NCI-H510A (cell line): ENCODE measurements at places on chromosomes 2 and 18.

GRCh38 chr2:54524226-54524991, 68.3 kb downstream of the SPTBN1 start:
- no peak for DNase-seq

DNA sequence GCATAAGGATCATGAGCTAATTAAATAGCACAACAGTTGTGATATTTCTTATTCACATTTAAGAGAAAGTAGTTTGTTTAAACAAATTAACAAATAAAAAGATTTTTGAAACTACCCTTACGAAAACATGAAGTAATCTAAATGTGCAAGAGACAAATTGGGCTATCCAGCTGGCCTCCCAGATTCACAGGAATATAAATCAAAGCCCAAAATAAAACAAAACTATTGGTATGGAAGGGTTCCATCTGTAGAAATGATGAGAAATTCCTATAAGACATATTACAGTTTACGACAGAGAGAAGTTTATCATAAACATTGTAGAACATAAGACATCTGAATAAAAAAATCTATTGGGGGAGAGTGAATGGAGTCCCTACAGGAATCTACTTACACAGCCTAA, 1125.1 kb downstream of the TDRD15 start:
- no peak for DNase-seq

DNA sequence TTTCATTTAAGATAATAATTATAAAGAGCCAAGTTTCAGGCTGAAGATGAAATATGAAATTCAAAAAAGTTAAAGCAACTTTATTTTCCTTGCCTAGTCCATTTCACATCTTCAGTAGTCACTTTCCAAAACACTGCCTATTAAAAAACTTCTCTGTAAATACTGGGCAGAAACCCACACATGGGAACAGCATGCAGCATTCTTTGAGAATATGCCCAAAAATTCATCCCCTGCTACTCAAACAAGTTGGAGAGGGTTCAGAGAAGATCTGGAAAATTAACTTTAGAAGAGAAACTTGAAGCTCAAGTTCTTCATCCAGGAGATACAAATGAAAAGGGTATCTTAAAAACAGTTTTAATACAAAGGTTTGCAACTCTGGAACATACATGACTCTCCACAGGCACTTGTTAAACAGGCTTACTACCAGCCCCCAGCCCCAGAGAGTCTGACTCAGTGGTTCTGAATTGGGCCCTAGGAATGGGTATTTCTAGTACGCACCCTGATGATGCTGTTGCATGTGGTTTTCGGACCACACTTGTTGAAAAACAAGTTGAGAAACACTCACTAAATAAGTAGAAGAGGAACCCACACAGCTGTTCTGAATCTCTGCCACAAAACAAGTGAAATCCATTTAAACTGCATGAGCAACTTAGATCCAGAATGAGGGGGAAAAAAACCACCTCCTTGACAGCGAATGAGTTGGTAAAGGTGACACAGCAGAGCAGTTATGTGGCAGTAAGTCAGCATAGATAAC, 329.1 kb downstream of the SATB2 start:
- no peak for DNase-seq

- DNase-seq: peak; percentile 60
Observed at GRCh38 chr18:37508207-37508606, 57.4 kb downstream of the CELF4 start.

- DNase-seq: peak; percentile 83
Observed at GRCh38 chr18:37484983-37485834, 80.4 kb downstream of the CELF4 start.

GRCh38 chr2:171703574-171704347, 16.5 kb downstream of the DYNC1I2 start:
- no peak for DNase-seq

- DNase-seq: no peak
Observed at GRCh38 chr2:48114256-48114655, 208.0 kb upstream of the FBXO11 start.

GRCh38 chr2:86441882-86442641, 891 bp downstream of the KDM3A start:
- DNase-seq: peak; percentile 35

DNA sequence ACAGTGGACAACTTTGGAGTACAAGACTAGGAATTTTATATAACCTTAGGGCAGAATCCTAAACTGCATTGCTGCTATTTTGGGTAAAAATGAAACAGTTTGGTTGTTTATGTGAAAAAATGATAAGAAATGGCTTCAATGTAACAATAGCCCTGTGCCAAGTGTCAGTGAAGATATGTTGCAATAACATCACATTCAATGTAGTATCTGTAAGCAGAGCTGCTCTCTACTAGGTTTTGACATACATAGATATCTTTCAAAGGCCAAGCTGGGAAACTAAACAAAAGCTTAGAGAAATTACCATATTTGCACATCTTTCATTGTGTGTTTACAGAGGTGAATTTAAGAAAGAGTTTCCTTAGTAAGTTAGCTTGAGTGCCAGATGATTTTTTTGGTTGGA, 135.0 kb upstream of the DOK6 start:
- no peak for DNase-seq

- no peak for DNase-seq
Observed at GRCh38 chr2:228253752-228254151, 72.3 kb upstream of the SPHKAP start.

DNA sequence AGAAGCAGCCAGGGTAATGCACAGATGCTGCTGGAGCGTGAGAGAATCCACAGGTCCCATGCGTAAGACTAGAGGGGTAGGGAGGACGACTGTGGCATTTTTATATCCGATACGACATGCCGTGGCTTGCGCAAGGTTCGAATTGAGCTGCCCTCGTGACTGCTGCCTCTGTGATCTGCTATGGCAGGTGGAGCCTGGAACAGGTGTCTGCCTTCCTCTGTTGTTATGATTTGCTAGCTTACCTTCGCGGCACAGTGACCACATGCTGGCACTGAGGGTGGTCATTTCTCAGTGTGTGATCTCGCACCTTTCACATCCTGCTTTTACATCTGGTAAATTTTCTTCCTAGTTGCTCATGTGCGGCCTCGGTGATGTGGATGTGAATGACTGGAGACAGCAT, 240.2 kb downstream of the ALPK2 start:
- DNase-seq: no peak

DNA sequence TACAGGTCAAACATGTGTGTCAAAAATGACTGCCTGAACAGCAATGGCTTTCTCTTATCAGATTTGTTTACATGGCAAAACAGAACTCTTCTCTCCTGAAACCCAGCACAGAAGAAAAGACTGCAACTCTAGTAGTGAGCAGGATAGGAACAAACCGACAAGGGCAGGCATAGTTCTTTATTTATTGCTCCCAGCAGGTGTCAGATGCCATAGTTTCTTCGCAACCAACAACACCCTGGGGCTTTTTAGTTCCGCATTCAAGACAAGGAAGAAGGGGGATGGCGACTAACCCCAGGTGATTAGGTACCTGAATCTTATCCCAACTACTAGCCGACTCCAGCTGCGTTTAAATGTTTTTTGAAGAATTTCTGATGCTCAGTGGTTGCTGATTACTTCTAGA, 367.5 kb upstream of the FIGN start:
- DNase-seq: no peak

GRCh38 chr2:139237023-139237422, 456.8 kb upstream of the NXPH2 start:
- DNase-seq: no peak

GRCh38 chr2:237673130-237674001, 46.0 kb downstream of the LRRFIP1 start:
- DNase-seq: peak; percentile 74

- no peak for DNase-seq
Observed at GRCh38 chr2:10546975-10547391, 98.9 kb upstream of the ODC1 start.

GRCh38 chr2:241309684-241310117, 5.8 kb downstream of the HDLBP start:
- DNase-seq: no peak

GRCh38 chr2:1752751-1753150, 8.4 kb upstream of the PXDN start:
- DNase-seq: no peak

DNA sequence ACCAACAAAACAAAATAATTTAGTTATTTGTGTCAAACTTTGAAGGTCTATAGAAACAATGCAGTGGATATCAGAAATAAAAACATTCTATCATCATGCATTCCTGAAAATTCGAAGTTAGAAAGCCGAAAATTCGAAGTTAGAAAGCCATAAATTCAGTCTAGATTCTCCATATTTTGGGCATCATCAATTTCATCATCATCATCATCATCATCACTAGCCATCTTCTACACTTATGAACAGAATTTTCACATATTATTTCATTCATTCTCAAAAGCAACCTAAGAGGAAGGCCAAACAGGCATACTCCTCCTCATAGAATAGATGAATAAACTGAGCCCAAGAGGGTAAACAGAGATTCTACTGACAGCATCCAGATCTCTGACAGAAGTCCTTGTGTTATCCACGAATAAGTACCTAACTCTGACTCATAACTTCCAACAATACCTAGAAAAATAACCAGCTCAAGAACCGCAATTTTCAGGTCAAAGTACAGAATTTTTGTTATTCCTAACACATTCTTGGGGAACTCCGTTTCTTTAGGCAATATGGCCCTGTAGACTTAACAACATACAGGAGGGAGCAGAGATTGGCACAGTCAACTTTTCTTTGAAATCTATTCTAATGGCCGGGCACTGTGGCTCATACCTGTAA, 84.7 kb downstream of the TCF4 start:
- no peak for DNase-seq

DNA sequence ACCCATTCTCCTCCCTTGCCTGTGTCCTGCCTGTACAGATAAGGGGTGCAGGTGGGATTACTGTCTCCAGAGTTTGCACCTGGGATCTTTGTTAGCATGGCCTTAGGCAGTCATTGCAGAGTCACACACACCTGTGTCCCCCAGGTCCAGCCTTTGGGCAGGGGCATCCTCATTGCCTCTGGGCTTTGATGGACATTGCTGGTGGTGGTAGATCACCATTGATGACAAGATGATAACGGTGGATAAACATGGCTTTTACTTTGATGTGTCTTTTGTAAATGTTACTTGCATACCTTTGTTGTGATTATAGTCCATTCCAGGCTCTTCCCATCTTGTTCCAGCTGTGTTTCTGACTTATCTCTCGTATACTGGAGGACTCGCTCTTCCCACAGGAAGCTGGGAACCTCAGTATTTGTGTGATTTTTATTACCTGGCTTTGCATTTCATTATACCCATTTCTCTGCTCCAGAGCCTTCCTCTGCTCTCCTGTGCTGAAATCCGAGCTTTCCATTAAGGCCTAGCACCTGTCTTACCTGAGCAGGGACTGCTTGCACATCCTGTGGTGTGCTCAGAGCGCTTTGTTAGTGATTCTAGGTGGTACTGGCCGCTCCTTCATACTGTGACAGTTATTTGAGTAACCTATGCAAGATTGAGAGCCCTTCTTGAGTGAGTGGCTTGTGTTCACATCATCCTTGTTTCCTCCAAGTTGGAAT, 79.2 kb downstream of the PTPRM start:
- no peak for DNase-seq

DNA sequence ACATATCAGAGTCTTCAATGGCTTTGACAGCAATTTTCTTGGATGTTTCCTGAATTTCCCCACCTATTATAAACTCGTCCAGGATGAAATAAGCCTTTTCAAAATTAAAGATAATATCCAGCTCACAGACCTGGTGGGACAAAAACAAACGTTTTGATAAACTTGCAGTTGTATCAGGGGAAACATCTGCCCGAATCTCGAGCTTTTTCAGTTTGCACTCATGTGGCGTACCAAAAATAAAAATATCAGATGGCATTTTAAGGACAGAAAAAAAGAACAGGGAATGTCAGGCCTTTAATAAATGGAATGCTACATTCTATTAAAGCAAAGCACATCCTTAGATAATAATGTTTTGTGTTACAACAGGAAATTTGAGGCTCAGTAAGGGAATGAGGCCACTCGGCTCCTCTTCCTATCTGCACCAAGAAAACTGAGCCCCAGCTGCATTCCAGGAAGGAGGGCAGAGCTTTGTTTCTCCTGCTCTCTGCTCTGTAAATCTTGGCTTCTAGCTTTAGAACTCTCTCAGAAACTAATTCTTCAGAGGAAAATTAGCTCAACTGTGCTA, 72.1 kb downstream of the AP1S3 start:
- DNase-seq: no peak

GRCh38 chr2:54757500-54757899, 34.0 kb downstream of the EML6 start:
- DNase-seq: peak; percentile 24

GRCh38 chr2:1339388-1340140, 73.7 kb upstream of the TPO start:
- DNase-seq: no peak

GRCh38 chr2:112465382-112465781, 16.6 kb upstream of the TTL start:
- no peak for DNase-seq

GRCh38 chr18:57749604-57749970, 53.5 kb downstream of the ATP8B1 start:
- no peak for DNase-seq

GRCh38 chr2:197803033-197803444, 1.4 kb upstream of the PLCL1 start:
- no peak for DNase-seq

GRCh38 chr2:47629501-47630460, 153.2 kb upstream of the MSH6 start:
- DNase-seq: no peak

DNA sequence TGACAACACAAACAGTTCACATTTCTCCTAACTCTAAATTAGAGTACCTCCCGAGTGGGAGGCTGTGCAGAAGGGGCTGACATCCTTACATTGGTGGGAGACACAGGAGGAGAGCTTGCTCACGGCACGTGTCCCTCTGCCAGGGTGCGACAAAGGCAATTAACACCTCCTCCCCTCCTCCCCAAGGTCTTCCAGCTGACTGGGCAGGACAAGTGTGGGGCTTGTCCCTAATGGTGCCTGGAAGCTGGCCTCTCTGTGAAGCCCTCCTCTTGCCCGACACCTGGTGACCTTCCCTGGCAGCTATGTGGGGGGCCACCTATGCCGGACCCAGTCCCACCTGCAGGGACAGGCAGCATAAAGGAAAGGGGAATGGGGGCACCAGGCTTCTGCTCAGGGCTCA, 57.0 kb downstream of the FAM168B start:
- DNase-seq: no peak

GRCh38 chr2:48199070-48199469, 292.8 kb upstream of the FBXO11 start:
- DNase-seq: no peak

DNA sequence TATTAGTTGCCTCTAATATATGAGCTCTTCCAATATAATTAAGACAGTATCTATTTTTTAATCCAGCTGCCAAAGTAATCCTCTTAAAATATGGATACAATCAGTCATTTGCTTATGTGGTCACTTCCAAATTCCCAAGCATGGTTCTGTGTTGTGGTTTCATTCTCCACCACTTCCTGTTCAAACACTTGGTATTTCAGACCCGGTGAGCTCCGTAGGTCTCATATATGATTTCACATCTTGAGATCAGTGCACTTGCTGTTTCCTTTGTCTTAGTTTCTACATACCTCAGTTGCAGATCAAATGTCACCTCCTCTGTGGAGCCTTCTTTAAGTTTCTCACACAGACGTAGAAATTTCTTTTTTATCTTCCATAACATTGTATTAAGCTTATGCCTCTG, 254.2 kb downstream of the KCNS3 start:
- no peak for DNase-seq

GRCh38 chr18:31410716-31411483, 34.3 kb downstream of the DSG4 start:
- DNase-seq: no peak

GRCh38 chr2:195838002-195838401, 181.0 kb downstream of the SLC39A10 start:
- DNase-seq: no peak
